ENCODE measurements at places on chromosomes 6 and 20. TPM values are rescaled to one million over a fixed set of nuclear protein-coding genes. Genes with fewer than 3 reads are reported as not detected.

PPP1R3G gene
- total RNA-seq, result 2.9 TPM

MEI4 gene
- not detected for total RNA-seq

GTSF1L gene
- not detected for total RNA-seq

TMC2 gene
- total RNA-seq, result not detected

CFB gene
- 5.6 TPM for total RNA-seq

TRIM15 gene
- total RNA-seq, result not detected

HLA-DQB1 gene
- total RNA-seq, result not detected

ISM1 gene
- 0.33 TPM for total RNA-seq

OVOL2 gene
- total RNA-seq, result not detected

PPIL6 gene
- 5.0 TPM for total RNA-seq

Measured in uterine smooth muscle cell (primary cell).